ENCODE measurements at places on chromosomes 5 and 9.

- no peak for DNase-seq
Observed at GRCh38 chr9:3088219-3088618, 244.3 kb upstream of the PUM3 start.

DNA sequence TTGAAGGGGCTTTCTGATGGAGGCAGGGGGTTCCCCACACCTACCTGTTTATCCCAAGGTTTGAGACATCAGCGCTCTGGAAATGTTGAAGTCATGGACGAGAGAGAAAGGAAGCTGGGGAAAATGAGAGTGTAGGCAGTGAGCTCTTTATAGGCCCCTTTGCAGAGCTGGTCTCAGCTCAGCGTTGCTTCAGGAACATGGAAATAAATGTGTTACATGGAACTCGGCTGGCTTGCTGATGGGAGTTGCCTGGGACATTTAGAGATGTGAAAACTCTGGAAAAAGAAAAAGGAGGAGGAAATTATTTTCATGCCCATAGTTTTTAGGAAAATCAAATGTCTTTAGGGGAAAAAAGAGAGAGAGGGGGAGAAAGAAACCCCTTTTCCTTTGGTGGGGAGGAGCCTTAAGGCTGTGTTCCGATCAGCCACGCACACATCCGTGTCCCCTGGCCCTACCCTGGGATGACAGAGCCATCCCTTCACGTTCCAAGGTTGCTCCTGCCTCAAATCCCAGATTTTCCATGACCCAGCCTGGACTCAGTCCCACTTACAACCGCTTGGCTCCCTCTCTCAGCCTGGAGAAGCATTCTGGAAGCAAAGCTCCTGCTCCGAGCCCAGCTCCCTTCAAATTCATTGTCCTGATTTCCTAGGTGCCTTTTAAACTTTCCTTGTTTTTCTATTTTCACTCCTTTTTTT, 78.3 kb downstream of the COL27A1 start:
- no peak for DNase-seq

DNA sequence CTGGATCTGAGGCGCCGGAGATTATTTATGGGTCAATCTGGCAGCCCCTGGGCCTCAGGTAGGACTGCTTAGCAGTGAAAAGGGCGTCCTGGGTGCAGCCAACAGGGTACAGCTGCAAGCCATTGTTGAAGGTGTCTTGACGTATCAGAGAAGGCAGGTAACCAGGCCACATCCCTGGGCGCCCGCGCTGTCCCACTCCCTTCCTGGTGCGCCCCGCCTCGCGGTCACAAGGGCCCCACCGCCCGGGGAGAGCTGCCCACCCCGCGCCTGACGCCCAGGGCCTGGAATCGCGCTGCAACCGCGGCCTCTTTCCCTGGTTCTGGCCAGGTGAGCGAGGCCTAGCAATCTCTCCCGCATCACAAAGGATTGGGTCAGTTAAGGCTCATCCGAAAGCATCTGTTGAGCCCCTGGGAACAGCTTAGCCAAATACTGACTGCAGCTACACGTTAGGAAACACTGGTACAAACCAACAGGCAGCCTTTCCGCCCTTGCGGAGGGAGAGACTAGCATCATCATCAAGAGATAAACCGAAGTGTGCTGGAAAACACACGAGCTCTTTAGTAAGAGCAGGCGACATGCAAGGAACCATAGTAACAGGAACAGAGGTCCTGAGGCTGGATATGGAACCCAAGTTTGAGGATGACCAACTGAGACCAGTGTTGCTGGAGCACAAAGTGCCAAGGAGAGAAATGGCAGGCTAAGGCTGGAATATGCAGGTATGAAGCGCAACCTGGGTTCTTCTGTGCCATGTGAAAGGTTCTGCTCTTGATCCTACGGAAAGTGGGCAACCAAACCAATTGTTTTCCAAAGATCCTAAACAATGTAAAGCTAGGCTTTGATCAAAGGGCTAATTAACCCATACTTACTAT, 3.6 kb downstream of the RPS23 start:
- no peak for DNase-seq

- DNase-seq = no peak
Observed at GRCh38 chr9:122225312-122226141, 3.2 kb downstream of the LHX6 start.
